ENCODE measurements at places on chromosomes 13 and 19. TPM values are rescaled to one million over a fixed set of nuclear protein-coding genes. Genes with fewer than 3 reads are reported as not detected.

The FGF21 gene
- total RNA-seq = not detected

The PSG2 gene
- total RNA-seq = not detected

The REEP6 gene
- total RNA-seq = 2.0 TPM

The ZNF729 gene
- not detected for total RNA-seq

The CLEC4M gene
- not detected for total RNA-seq

The ZNF836 gene
- 17.4 TPM for total RNA-seq

The FUT3 gene
- total RNA-seq = 31.4 TPM

The LRG1 gene
- total RNA-seq = 17.9 TPM

The FOXA3 gene
- total RNA-seq = 1.6 TPM

The PRTN3 gene
- 0.55 TPM for total RNA-seq

The UHRF1 gene
- total RNA-seq = 20.5 TPM

The CEACAM3 gene
- 0.87 TPM for total RNA-seq

The TEX26 gene
- not detected for total RNA-seq

The KL gene
- 2.8 TPM for total RNA-seq

The BCKDHA gene
- 12.1 TPM for total RNA-seq

The SMG9 gene
- total RNA-seq = 49.6 TPM

The BST2 gene
- 90.2 TPM for total RNA-seq

The TEAD2 gene
- total RNA-seq = 50.5 TPM

The PRSS57 gene
- not detected for total RNA-seq

The GARRE1 gene
- 26.2 TPM for total RNA-seq

The MAB21L1 gene
- 0.10 TPM for total RNA-seq

The SPACA4 gene
- not detected for total RNA-seq

The ZNF772 gene
- 9.2 TPM for total RNA-seq

The ALOX5AP gene
- total RNA-seq = 201 TPM

The PODNL1 gene
- 1.3 TPM for total RNA-seq

The TUBA3C gene
- total RNA-seq = not detected

The ZNF808 gene
- total RNA-seq = 23.8 TPM

The SBSN gene
- not detected for total RNA-seq

The C19orf85 gene
- total RNA-seq = not detected

The TMEM161A gene
- 25.6 TPM for total RNA-seq

The LILRB5 gene
- 11.9 TPM for total RNA-seq

The PSG3 gene
- total RNA-seq = not detected

The RNF17 gene
- total RNA-seq = not detected

The KIR3DL1 gene
- 0.76 TPM for total RNA-seq

The MCEMP1 gene
- total RNA-seq = 26.4 TPM

The CCDC8 gene
- total RNA-seq = 11.8 TPM

The LILRA5 gene
- total RNA-seq = 52.8 TPM

The PSG1 gene
- total RNA-seq = not detected

The MYH14 gene
- total RNA-seq = 195 TPM

The PNMA8B gene
- total RNA-seq = 2.1 TPM

The COMMD6 gene
- total RNA-seq = 153 TPM

The RNF113B gene
- not detected for total RNA-seq

The LACC1 gene
- 12.6 TPM for total RNA-seq

The ZNF98 gene
- not detected for total RNA-seq

The SMAD9 gene
- 9.4 TPM for total RNA-seq

The ADGRE3 gene
- 0.84 TPM for total RNA-seq

The TEX101 gene
- not detected for total RNA-seq

The NLRP7 gene
- not detected for total RNA-seq

The CD22 gene
- total RNA-seq = 6.5 TPM

The EDNRB gene
- 72.7 TPM for total RNA-seq

The HNRNPA1L2 gene
- total RNA-seq = 5.1 TPM

The PRX gene
- total RNA-seq = 18.7 TPM

The KIR2DL1 gene
- total RNA-seq = 0.20 TPM

The USHBP1 gene
- total RNA-seq = 9.2 TPM
